Activated CD8-positive, alpha-beta T cell treated with anti-CD3 and anti-CD28 coated beads, Interleukin-2, amount 10 ng/mL, durations not matched to agents 7 days and 5 days (primary cell): ENCODE measurements at places on chromosomes 12 and 14.

DNA sequence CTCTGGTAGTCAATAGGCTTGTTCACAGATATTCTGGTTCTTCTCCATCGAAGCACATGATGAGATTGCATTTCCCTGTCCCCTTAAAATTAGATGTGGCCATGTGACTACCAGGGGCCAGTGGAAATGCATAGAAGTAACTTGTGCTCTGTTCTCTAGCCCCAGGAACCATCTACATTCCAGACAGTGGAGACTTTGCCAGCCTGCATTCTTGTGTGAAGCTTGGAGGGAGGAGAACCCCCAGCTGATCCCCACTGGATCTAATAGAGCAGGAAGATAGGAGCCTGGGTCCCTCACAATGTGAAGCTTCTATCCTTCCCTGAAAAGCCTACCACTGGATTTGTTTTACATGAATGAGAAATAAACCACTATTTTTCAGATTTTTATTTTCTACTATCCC is 130.1 kb downstream of the KITLG start:
- no peak for DNase-seq

GRCh38 chr14:79972230-79972629 is 239.1 kb downstream of the DIO2 start:
- no peak for DNase-seq

- DNase-seq, result no peak
Observed at GRCh38 chr14:23041729-23042128, 283 bp upstream of the PSMB11 start.

DNA sequence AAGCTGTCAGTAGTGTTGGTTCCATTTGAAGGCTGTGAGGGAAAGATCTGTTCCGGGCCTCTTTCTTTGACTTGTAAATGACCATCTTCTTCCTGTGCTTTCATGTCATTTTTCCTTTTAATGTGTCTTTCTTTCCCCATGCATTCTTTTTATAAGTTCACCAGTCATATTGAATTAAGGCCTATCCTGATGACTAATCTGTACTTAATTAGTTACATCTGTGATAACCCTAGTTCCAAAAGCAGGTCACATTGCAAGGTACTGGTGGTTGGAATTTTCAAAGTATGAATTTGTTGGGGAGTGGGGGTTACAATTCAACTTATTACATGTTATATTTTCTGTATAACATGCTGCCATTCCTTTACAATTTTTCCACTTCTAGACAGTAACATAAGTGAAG is 1642.1 kb upstream of the FLRT2 start:
- DNase-seq, result no peak

GRCh38 chr14:33534104-33534503 is 416.8 kb downstream of the EGLN3 start:
- no peak for DNase-seq

DNA sequence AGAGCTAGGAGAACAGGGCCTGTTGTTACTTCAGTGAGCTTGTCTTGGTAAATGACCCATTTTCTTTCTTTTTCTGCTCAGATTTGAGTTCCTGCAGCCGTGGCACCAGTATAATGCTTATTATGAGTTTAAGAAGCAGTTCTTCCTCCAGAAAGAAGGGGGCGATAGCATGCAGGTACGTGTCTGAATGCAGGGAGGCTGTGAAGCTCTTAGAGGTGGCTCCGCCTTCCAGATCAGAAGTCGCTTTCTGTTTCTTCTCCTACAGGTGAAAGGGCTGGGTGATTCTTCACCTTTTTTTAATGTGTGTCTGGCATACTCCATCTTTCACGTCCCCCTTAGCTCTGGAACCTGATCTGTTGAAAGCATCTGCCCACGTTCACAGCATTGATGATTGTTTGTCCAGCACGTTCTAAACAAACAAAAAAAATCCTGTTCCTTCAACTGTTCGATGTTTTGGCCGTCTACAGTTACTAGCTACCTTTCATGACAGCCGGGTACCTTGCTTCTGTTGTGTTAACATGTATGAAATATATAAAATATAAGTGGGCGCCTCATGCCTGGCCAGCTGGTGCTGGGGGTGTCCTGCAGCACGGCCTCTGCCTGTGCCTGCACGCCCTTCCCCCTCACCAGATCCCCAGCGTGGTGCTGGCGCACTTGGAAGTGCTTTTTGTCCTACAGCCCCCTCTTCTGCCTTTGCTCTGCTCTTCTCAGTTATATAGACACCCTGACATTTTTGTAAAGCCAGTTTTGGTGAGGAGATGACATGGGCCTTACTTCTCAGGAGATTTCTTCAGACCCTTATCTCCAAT is 44.6 kb downstream of the SFSWAP start:
- peak; percentile 48 for DNase-seq

DNA sequence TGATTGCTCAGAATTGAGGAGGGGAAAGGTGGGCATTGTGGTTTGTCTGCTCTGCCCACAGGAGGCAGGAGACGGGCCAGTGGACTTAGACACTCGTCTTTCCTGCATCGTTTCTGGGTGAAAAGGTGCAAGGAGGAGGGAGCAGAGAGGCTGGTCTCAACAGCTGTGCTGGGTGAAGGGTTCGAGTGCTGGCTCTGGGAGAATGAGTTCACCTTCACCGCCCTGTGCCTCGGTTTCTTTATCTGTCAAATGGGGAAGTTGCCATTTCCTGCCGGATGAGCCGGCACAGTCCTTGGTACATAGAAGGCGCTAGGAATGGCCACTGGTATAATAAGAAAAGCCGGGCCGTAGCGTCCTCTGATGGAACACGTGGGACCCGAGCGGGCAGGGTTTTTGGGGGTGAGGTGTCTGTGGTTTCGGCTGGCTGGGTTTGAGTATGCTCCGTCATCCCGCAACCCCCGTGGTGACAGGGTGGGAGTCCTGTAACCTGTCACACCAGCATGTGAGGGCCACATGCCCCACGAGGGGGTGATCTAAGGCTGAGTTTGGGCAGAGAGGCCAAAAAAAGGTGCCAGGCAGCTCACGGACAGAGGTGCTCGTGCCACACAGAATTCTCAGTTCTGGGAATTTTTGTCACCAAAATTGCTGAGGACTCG is 7.3 kb downstream of the BCL7A start:
- DNase-seq, result peak; percentile 48

DNA sequence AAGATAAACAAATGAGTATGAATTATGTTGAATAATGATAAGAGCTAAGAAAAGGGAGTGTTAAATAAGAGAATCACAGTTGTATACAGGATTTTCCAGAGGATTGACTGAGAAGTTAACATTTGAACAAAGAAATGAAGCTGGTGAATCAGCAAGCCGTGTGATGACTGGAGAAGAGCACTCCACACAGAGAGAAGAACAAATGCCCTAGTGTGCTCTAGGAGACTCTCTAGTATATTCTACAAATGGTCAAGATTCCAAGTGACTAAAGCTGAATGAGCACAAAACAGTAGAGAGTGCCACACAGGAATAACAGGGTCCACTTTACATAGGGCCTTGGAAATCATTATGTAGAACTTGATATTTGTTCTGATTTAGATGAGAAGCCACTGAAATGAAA is 587.1 kb upstream of the ATXN7L3B start:
- DNase-seq, result no peak
